CD4-positive, alpha-beta T cell (primary cell): ENCODE measurements at places on chromosomes 11 and 22.

GRCh38 chr22:46738647-46739093, 618 bp upstream of the CERK start:
- DNase-seq: no peak

- DNase-seq: no peak
These were observed 30.2 kb downstream of the PPFIBP2 start for GRCh38 chr11:7544021-7544420.

GRCh38 chr22:44931077-44931540, 78.7 kb downstream of the PHF21B start:
- DNase-seq: no peak

GRCh38 chr11:465896-466530, 15.9 kb downstream of the PTDSS2 start:
- DNase-seq: no peak

GRCh38 chr11:63552921-63553320, 10.3 kb downstream of the PLAAT2 start:
- no peak for DNase-seq

DNA sequence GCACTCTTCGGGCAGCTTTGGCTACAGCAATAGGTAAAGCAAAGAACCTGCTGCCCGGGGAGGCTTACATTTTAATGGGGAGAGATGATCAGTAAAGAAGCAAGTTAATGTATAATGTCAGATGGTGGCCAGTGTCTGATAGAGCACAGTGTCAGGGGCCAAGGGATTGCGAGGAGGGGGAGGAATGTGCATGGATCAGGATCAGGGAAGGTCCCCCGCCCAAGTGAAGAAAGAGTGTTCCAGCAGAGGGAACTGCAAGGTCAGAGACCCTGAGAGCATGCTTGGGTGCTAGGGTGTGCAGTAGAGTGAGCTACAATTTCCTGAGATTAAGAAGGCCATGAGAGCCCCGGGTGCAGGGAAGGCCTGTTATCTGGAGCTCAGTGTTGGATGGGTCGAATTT, 39.7 kb downstream of the TIMP3 start:
- no peak for DNase-seq

GRCh38 chr22:49026494-49027367, 800.9 kb downstream of the BRD1 start:
- DNase-seq: no peak
